NCI-H524 treated with DMSO at 0.1 percent for 48 hours (cell line): ENCODE measurements at places on chromosomes 6 and 20.

DNA sequence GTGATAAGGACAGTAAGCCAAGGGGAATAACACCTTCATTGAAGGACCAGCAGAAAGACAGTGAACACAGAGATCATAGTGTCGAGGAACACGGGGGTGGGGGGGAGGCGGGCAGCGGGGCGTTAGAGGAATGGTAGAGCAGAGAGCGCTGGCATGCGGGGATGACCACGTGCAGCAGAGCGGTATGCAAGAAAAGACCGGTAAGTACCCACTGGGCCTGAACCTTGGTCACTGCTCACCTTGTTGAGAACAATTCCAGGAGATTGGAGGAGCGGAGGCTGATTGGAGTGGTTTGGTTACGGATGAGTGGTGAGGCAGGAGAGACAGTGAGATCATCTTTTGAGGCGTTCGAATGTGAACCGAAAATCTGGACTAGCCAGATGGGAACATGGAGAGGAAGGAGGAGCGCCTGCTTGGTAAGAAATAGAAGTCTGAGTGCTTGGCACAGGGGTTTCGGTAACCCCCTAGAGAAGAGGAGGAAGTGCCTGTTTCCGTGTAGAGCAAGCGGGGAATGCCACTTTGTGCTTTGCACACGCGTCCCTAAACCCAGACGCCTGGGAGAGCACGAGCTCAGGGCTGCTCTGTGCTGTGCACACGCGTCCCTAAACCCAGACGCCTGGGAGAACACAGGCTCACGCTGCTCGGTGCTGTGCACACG, 70.0 kb downstream of the FAM120B start:
- no peak for DNase-seq

DNA sequence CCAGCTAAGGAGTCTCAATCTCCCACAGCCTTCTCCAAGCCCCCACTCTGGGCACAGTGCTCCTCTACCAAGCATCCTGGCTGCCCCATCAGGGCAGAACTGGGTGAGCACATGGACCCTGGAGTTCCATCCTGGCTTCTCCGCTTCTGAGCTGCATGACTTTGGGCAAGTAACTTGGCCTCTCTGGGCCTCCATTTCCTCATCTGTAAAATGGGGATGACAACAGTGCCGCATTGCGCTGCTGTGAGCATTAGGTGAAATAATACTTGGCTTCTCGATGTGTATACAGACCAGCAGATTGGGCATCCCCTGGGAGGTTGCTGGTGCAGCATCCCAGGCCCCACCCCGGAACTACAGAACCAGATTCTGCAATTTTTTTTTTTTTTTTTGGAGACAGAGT, 8.3 kb upstream of the RIPOR3 start:
- DNase-seq, result no peak

DNA sequence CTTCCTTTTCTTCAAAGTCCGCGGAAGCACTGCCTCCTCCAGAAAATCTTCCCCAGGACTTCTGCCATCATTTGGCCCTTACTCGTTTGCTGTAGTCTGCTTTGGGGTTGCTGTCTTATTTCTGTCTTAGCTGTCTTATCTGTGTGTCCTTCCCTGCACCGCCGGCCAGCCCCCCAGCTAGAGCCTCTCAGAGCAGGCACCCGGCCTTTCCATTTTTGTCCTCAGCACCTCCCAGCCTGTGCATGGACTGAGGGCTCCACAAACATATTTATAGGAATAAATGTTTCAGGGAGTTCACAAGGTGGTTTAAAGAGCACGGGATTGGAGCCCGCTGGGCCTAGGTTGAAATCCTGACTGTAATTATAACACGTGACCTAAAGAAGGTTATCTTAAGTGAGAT, 8.1 kb downstream of the GLP1R start:
- no peak for DNase-seq

GRCh38 chr20:46991168-46991567, 96.5 kb downstream of the EYA2 start:
- no peak for DNase-seq

DNA sequence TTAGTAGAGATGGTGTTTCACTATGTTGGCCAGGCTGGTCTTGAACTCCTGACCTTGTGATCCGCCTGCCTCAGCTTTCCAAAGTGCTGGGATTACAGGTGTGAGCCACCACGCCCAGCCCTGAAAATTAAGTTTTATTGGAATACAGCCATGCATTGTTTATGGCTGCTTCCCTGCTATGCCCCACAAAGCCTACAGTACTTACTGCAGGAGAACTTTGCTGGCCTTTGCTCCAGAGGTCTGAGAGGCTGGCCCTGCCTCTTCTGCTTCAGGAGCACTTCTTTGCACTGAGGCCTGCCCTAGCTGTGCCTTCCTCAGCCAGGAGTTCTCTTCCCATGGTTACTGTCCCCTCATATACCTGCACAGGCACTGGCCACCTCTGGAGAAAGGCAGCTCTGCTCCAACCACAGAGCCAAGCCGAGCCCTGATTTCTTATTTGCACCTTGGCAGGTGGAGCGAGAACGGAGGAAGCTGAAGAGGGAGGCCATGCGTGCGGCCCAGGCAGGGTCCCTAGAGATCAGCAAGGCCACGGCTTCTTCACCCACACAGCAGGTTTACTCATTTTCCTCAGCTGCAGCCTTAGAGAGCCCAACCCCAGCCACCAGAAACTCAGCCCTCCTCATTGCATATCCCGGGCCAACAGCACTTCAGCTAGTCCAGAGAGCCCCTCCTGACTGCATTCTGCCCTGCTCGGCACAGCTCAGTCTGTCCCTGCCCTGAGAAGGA, 20.8 kb downstream of the C20orf173 start:
- DNase-seq, result no peak

DNA sequence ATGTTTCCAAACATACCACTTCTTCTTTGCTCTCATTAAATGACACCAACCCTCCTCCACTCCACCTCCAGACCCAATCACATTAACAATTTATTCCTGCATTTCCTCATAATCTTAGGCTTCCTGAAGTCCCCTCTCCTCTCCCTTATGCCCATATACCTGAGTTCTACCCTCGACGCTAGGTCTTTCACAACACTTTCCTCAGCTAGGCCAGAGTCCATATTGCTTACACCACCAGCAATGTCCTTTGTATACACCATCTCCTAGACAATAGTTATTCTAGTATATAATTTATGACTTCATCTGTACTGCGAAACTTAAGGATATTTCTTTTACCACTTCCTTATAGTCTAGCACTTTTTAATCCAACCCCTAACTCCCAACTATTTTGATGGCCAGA, 47.7 kb downstream of the SIM1 start:
- DNase-seq, result no peak

DNA sequence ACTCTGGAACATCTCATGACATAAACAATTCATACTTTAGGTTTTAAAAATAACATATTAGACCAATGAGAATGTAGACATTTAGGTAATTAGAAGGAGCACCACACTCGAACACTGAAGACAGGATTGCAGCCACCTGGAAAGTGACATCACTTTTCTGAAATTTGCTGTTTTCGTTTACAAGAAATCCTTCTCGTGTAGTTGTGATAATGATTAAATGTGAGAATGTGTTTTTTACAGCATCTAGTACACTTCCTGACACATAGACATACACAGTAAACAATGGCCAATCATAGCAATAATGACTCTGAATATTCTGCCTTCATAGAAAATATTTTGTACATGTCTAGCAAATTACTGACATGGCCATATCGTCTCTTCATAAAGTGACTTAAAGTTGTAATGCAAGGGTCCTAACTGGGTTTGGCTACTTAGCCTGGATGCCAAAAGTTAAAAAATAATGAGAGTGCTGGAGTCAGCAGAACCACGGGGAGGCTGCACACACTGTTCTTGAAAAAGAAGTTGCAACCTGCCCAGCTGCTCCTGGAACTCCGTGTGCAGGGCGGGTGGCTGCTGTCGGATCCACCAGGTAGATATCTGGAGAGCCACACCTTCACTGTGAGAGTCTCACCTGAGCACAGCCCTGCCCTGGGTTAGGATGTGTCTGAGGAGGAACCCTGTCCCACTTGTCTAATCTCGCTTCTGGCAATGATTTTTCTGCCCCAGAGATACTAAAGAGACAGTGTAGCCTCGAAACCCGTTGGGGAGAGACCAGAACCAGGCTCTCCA, 212.9 kb downstream of the QKI start:
- no peak for DNase-seq

DNA sequence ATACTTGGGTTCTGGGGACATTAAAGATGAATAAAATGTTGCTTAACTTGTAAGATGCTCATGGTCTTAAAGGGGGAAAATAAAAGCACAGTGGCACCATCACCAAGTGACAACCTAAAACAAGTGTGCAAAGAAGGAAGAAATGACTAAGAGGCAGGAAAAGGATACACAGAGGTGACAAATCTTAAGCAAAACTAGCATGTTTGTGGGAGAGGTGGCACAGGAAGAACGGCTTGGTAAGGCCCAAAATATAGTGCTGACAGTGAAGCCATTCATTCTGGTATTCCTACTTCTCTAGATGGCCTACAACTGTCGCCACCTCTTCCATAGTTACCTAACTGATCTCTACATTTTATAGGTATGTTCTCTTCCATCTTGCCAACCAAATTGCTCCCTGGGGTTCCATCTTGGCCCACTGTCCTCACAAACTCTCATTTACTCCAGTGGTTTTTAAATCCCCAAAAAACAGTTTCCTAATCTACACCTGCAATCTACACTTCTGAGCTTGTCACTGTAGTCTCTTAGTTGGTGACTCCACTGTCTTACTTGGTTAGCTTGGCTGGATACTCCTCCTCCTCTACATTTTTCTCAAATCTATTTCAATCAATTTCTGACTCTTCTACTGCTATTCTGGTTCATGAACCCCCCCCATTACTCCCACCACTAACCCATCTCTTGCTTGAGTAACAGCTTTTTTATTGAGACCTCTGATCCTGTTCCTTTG, 33.5 kb downstream of the FAM8A1 start:
- no peak for DNase-seq
